Hematopoietic multipotent progenitor cell (in vitro differentiated cells): ENCODE measurements at places on chromosomes 6 and 20. TPM values are rescaled to one million over a fixed set of nuclear protein-coding genes. Genes with fewer than 3 reads are reported as not detected.

DNA sequence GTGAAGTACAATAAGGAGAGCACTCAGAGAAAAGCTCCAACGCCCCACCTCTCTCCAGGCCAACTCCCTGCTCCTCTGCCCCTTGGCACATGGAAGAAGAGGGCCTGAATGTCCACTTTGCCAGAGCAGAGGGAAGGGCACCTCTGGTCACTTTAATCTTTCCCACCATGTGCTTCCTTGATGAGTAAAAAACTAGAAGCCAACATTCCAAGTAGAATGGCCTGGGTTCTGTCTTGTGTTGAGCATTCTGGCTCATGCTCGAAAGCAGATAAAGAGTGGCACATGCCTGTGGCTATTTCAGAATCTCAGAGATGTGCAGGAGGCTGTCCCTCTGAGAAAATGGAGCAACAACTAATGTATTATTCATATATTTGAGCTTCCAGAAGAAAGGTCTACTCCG lies 177.4 kb upstream of the PLN start:
- no peak for DNase-seq

DNA sequence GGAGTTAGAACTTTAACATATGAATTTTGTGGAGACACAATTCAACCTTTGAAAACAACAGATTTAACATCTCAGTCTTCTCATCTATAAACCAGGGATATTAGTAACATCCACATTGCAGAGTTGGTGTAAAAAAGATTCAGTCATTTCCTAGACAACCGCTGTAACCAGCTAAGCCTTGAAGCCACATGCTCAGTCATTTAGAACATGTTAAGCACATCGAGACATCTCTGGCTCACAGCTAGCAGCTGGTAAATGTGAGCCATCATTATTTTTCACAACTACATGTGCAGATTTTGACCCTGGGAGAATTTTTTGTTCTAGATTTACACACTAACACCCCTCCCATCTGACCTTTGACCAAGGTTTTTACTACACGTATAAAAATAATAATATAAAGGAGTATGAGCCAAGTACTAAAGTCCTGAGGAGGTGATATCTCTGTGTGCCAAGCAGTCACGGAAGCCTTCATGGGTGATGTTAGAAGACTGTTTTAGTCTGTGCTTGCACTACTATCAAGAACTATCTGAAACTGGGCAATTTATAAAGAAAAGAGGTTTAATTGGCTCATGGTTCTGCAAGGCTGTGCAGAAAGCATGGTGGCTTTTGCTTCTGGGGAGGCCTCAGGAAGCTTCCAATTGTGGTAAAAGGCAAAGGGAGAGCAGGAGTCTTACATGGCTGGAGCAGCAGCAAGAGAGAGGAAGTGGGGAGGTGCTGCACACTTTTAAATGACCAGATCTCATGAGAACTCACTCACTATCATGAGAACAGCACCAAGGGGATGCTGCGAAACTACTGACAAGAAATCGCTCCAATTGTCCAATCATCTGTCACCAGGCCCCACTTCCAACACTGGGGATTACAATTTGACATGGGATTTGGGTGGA lies 48.7 kb upstream of the IL20RA start:
- no peak for DNase-seq

DNA sequence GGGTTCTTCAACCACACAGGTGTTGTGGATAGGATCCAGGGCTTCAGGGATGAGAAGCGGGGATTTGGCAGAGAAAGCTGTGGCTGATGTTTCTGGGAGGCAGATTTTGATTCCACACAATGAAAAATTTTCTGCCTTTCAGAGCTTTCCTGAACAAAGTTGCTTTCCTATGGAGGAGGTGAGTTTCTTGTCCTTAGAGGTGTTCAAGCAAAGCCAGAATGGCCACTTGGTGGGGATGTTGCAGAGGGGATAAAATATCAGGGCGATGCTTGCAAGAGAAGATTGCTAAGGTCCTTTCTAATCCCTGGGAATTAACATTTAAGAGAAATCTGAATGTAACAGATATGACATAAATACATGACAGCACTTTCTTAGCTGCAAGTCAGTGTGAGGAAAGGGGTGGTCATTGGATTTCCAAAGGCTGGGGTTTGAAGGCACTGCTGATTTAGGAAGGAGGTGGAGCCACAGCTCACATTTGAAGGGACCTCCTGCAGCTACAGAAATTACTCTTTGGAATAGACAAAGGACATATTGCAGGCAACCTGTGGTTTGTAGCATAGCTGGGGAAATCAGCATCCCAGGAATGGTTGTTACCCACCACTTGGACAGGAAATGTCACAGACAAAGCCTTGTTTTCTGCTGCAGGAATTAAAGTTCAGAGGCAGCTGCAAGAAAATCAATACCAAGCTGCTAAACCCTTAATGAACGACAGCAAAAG lies 271.1 kb upstream of the CHD6 start:
- DNase-seq, result no peak

DNA sequence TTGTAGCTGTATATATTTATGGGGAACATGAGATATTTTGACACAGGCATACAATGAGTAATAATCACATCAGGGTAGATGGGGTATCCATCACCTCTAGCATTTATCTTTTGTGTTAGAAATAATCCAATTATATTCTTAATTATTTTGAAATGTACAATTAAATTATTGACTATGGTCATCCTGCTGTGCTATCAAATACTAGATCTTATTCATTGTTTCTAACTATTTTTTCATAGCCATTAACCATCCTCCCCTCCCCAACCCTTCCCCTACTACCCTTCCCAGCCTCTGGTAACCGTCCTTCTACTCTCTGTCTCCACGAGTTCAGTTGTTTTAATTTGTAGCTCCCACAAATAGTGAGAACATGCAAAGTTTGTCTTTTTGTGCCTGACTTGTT lies 28.5 kb downstream of the NKX2-4 start:
- DNase-seq, result no peak

GRCh38 chr6:168221497-168222079 lies 98.0 kb downstream of the DACT2 start:
- DNase-seq, result no peak

GRCh38 chr6:90209527-90209926 lies 87.1 kb downstream of the BACH2 start:
- no peak for DNase-seq

GRCh38 chr6:52186480-52186879 lies 305 bp downstream of the IL17A start:
- no peak for DNase-seq

DNA sequence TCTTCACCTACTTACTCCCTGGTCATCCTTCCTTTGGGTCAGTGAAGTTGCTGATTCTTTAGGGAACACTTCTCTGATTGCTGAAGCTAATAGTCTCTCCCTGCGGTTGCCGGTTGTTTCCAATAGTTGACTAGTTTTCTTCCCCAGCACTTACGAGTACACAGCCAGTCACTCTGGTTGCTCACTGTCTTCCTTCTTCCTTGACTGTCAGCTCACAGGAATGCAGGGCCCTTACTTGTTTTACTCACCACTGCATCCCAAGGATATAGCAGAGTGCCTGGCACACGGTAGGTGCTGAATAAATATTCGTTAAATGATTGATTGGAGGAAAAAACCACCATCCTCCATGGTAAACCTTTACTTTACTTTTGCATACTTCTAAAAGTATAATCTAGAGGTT lies 345.0 kb downstream of the QKI start:
- no peak for DNase-seq

GRCh38 chr6:169326067-169326799 lies 72.6 kb upstream of the THBS2 start:
- DNase-seq, result no peak

GRCh38 chr6:25637960-25638434 lies 14.0 kb upstream of the SCGN start:
- no peak for DNase-seq

- DNase-seq, result no peak
These were observed 127.4 kb upstream of the AFDN start for GRCh38 chr6:167699141-167699931.

DNA sequence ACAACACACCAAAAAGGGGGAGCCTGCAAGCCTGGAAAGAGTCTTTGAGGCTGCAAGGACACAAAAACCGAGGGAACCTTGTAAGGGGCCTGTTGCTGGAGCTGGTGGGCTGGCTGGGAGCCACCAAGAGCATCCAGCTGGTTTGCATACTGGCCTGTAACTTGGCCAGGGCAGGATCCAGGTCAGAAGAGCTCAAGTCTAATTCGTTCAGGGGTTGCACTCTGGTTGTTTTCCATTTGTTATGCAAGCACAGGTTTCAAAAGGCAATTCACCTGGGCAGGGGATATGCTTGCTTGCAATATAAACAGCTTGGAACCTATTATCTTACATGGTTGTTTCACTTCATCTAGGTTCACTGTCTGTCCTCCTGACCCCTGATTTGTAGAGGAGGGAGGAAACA lies 98.3 kb upstream of the GCM1 start:
- DNase-seq, result no peak

DNA sequence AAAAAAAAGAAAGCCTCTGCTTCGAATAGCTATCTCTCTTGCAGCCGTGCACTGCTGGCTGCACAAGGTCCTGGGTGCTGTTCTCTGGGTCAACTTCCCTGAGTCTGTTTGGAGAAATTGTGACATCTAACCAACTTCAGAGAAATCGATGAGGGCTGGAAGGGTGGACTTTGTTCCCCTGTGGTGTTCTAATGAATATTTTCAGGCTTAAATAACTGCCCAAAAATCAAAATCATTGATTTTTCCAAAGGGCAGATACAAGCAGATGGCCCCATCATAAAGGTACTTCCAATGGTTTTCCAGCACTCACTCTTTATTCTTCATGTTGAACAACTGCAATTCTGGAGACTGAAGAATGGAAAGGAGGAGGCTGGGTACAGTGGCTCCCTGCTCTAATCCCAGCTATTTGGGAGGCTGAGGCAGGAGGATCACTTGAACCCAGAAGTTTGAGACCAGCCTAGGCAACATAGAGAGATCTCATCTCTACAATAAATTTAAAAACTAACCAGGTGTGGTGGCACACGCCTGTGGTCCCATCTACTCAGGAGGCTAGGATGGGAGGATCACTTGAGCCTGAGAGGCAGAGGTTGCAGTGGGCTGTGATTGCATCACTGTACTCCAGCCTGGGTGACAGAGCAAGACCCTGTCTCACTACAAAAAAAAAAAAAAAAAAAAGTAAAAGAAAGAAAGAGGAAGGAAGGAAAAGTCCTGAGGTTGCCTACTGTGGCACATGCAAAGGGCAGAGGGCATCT lies 59.1 kb downstream of the FOXA2 start:
- no peak for DNase-seq

GRCh38 chr20:45940469-45940868 lies 6.0 kb downstream of the PCIF1 start:
- no peak for DNase-seq

FLRT3 gene
- total RNA-seq, result under 0.01 TPM

PAX1 gene
- total RNA-seq, result under 0.01 TPM

EDN1 gene
- total RNA-seq, result under 0.01 TPM

ANGPT4 gene
- not detected for total RNA-seq

COQ3 gene
- 1.3 TPM for total RNA-seq

LY6G6D gene
- 1.6 TPM for total RNA-seq

BPI gene
- total RNA-seq, result 0.27 TPM
